ENCODE measurements at places on chromosomes 16 and 17.

DNA sequence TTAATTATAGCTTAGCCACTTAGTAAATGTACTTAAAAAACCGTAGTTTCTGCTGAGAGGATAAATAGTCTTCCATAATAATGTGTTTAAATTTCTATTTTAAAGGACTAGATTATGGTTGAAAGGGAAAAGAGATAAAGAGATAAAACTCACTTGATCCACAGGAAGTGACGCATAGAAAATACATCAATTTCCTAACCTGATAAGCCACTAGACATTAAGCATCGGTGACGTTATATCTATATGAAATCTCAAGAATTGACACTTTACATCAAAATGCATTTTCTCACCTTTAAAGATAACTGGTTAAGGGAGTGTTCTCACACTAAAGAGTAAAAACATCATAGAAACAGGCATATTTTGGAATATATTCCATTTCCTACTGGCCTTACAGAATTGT, 5.8 kb downstream of the FBXO47 start:
- H3K36me3 ChIP-seq: no peaks in the 10 kb centered on the region
- DNase-seq: no peak
- H3K27me3 ChIP-seq: no peaks in the 10 kb centered on the region
- peaks cover 11% of the 10 kb centered on the region for H3K4me1 ChIP-seq

DNA sequence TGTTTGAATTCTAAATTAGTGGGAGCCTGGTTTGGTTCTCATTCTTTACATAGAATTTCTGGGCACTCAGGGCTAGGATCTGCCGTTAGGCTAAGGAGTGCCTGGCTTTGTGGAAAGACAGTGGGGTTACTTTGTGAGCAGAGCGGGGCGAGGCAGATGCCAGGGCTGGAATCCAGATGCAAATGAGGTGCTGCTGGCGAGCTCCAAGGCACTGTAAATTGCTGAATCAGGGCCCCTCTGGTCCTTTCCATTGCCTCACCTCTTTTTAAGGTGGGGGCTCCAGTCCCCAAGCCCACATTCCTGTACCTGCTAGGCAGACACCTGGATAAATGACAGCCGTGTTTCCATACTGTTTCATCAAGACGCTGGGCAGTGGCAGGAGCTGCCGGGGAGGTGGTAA, 33.8 kb downstream of the PIPOX start:
- H3K36me3 ChIP-seq: peaks cover 1% of the 10 kb centered on the region
- H3K4me1 ChIP-seq: no peaks in the 10 kb centered on the region
- H3K27ac ChIP-seq: no peak overlapping the region
- DNase-seq: no peak

DNA sequence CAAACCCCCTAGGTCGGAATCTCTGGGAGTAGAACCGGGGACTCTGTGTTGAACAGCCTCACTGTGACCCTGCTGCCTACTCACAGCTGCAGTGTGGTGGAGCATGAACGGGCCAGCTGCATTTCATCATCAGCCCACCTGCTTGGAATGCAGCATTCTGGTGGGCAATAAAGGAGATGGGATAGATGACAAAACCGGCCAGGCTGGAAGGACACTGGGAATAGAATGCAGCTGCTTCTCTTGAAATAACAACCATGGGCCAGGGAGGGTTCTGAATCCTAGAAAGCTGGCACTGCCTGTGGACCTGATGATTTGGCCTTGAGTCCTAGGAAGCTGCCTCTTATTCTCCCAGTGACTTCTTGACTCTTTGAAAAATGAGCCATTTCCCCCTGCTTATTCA, 23.5 kb downstream of the CFAP97D1 start:
- H3K4me3 ChIP-seq: no peak overlapping the region
- H3K27me3 ChIP-seq: no peaks in the 10 kb centered on the region
- peak; percentile 7 for DNase-seq

DNA sequence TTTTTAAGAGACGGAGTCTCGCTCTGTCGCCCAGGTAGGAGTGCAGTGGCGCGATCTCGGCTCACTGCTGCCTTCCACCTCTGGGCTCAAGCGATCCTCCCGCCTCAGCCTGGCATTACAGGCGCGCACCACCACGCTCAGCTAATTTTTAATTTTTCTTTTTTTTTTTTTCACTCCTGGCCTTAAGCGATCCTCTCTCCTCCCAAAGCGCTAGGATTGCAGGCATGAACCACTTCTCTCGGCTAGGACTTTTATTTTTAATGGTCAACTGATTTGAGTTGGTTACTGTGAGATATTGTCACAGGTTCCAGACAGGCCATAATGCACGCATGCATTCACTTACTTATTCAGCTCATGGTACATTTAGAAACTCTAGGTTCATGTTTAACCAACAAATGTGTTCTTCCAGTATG, 888 bp downstream of the PIGW start:
- no peaks in the 10 kb centered on the region for H3K27me3 ChIP-seq
- DNase-seq: no peak
- peaks cover 10% of the 10 kb centered on the region for H3K4me1 ChIP-seq
- H3K27ac ChIP-seq: peak overlapping the region; percentile 99
- peak overlapping the region; percentile 79 for H3K4me3 ChIP-seq
- 0 out of 2 replicates have a peak, but pooled peaks cover 2% of the 10 kb centered on the region for H3K36me3 ChIP-seq

- H3K4me1 ChIP-seq: peaks cover 55% of the 10 kb centered on the region
- no peaks in the 10 kb centered on the region for H3K27me3 ChIP-seq
- no peak overlapping the region for H3K4me3 ChIP-seq
- no peak for DNase-seq
- H3K27ac ChIP-seq: no peak overlapping the region
Observed at GRCh38 chr16:89363621-89364393, 126.6 kb downstream of the ANKRD11 start.

GRCh38 chr17:82394278-82394677, 22.7 kb downstream of the UTS2R start:
- H3K27ac ChIP-seq: no peak overlapping the region
- DNase-seq: no peak
- no peaks in the 10 kb centered on the region for H3K27me3 ChIP-seq

DNA sequence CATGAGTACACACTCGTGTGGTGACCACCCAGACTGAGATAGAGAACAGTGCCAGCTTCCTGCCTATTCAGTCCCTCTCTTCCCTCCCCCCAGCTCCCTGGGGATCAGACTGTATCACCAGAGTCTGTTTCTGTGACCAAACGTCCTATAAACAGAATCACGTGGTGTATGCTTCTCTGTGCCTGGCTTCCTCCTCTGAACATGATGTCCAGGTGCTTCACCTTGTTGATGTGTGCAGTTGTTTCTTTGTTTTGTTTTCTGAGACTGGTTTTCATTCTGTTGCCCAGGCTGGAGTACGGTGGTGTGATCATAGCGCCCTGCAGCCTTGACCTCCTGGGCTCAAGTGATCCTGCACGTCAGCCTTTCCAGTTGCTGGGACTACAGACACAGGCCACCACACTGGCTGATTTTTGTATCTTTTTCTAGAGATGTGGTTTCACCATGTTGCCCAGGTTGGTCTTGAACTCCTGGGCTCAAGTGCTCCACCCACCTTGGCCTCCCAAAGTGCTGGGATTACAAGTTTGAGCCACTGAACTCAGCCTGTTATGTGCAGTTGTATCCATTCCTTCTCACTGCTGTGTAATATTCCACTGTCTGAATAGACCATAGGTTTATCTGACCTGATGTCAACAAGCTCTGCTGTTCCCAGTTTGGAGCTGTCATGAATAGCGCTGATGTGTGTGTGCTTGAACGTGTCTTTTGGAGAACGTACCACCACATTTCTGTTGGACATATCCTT, 28.9 kb upstream of the PRM1 start:
- no peaks in the 10 kb centered on the region for H3K27me3 ChIP-seq
- H3K36me3 ChIP-seq: no peaks in the 10 kb centered on the region

All from Caco-2 (cell line).